ENCODE measurements at places on chromosomes 11 and 22. TPM values are rescaled to one million over a fixed set of nuclear protein-coding genes. Genes with fewer than 3 reads are reported as not detected.

ENTHD1 gene
- not detected for total RNA-seq

MICAL2 gene
- 116 TPM for total RNA-seq

KRTAP5-11 gene
- not detected for total RNA-seq

DDTL gene
- total RNA-seq: 0.50 TPM

TBX1 gene
- total RNA-seq: under 0.01 TPM

ARHGAP8 gene
- not detected for total RNA-seq

SCGB1C1 gene
- total RNA-seq: not detected

LRRC10B gene
- total RNA-seq: not detected

OR2AG2 gene
- total RNA-seq: under 0.01 TPM

All from bronchus fibroblast of lung (primary cell).